ENCODE measurements at places on chromosomes 16 and 17. TPM values are rescaled to one million over a fixed set of nuclear protein-coding genes. Genes with fewer than 3 reads are reported as not detected.

DNA sequence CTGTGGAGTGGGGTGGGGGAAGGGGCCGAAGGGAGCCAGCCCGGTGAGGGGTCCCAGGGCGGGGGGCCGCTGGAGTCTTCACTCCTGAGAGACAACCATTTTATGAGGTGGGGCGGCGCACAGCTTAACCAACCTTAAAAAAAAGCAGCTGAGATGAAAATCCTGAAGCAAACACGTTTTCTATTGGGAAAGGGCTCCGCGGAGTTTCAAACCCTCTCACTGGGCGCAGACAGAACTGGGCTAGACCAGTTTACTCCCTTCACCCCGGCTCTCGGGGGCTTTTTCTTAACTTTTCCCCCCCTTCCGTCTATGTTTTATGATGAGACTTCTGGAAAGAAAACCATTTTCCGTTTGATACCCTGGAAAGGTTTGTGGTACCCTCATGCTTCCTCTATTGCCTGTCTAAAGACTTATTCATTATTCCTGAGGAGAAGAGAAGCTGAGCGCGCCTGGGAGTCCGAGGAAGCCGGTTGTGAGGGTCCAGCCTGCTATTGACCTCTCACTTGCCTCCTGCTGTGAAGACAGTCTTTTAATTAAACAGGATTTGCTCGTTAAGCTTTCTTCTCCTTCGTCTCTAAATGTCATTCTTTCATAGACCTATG, 482 bp upstream of the SSH2 start:
- no peak for DNase-seq

DNA sequence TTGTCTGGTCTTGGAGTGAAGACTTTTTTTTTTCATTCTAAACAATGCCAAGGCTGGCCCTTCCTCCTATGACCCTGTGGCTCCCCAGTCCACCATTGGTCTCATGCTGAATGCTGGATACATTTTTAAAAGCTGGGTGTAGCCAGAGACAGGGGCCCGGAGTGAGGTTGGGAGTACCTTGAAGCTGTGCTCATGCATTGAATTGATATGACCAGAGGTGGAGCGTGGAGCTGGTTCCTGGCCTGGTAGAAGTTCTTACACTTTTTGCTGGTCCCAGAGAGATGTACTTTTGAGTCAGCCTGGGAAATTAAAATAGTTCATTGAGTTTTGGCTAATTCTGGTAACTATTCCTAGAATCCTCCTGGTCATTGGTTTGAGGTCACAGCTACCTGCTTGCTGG, 83.6 kb downstream of the CMIP start:
- peak; percentile 39 for DNase-seq

The SULT1A2 gene
- total RNA-seq, result not detected

The AOC3 gene
- 15.5 TPM for total RNA-seq

The RAB11FIP4 gene
- total RNA-seq, result 0.94 TPM

The KRTAP3-2 gene
- total RNA-seq, result not detected

The ABCC6 gene
- 1.5 TPM for total RNA-seq

The KRTAP3-1 gene
- total RNA-seq, result not detected

Data from chondrocyte (in vitro differentiated cells).